ENCODE measurements at places on chromosomes 4 and X.

- no peak for DNase-seq
Observed at GRCh38 chr4:53088152-53088551, 226.0 kb downstream of the RASL11B start.

DNA sequence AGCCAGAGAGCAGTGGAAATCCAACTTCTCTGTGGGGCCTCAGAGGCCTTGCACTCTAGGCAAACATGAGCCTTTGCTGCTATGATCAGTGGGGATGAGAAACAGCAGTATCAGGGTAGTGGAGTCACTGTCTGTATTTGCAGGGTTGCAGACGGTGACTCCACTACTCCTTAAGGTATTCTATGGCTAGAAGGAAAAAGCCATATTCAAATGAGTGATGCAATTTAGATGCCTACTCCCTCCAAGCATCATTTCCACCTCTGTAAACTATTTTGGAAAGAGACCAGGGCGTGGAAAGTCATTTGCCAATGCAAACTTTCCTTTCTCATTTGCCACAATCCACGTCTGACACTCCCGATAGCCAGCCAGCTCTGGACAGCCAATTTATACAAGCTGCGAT lies 35.6 kb upstream of the FAM9B start:
- DNase-seq, result no peak

DNA sequence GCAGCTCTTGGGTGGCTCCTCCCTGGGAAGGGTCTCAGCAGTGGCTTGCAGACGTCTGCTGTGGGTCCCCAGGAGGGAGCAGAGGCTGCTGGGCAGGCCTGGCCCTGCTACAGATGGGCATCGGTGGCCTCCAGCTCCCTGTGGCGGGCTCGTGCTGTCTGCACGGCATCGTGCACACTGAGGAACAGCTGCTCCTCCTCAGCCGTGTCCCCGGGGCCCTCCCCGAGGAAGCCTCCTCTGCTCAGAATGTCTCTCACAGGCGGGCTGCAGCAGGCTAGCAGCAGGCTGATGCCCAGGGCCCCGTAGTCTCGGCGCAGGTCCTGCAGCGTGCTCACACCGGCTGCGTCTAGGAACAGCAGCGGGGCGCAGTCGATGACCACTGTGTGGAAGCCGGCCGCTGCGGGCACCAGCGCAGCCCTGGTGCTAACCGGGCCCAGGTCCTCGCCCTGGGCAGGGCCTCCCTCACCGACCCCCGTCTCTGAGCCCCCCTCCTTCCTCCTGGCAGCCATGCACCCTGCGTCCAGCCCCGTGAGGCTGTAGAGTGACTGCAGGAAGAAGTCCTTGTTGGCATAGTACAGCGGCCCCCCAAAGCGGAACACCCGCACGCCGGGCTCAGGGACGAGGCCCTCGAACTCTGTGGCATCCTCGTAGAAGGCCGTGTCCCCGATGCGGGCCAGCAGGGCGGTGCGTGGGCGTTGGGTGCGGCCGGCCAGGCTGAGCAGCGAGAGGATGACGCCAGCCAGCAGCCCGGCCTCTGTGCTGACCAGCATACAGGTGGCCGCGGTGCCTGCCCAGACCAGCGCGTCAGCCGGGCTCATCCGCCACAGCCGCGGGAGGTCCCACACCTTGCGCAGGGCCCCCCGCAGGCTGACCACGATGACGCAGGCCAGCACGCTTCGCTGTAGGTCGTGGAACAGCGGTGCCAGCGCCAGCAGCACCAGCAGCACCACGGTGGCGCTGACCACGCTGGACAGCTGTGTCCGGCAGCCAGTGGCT lies 2.2 kb downstream of the IDUA start:
- peak; percentile 35 for DNase-seq

GRCh38 chr4:172104539-172104938 lies 291.3 kb downstream of the GALNTL6 start:
- no peak for DNase-seq

DNA sequence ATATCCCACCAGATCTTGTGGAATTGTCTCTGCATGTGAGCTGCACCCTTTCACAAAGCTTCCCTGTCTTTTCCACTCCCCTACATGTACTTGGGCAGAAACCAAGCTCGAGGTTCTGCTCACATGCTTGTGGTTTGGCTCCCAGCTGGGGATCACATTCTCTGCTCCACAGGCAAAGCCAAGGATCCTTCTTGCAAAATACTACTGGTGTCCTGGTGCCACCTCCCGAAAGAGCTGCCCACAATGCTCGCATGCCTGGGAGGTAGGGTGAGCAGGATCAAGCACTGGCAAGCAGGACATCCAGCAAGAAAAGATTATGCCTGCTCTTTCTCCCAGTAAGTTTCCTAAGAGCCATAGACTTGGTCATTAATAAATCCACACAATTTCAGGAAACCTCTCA lies 45.1 kb upstream of the PPARGC1A start:
- DNase-seq, result no peak

All from NCI-H2171 (cell line).